ENCODE measurements at places on chromosomes 1 and 21. TPM values are rescaled to one million over a fixed set of nuclear protein-coding genes. Genes with fewer than 3 reads are reported as not detected.

GRCh38 chr1:178371235-178371634 is 125.5 kb downstream of the CLEC20A start:
- DNase-seq, result peak; percentile 65

GRCh38 chr1:169484683-169485430 is 887 bp downstream of the SLC19A2 start:
- DNase-seq, result peak; percentile 53

GRCh38 chr1:25004355-25004754 is 74.3 kb upstream of the RUNX3 start:
- no peak for DNase-seq

- no peak for DNase-seq
These were observed 78.3 kb downstream of the CLEC20A start for GRCh38 chr1:178418284-178418955.

- no peak for DNase-seq
These were observed 324.3 kb downstream of the TGFB2 start for GRCh38 chr1:218669431-218669830.

GRCh38 chr1:156026588-156026987 is 5.8 kb upstream of the SSR2 start:
- DNase-seq, result no peak

The ANGPTL3 gene
- 0.18 TPM for polyA plus RNA-seq

- no peak for DNase-seq
These were observed 7.7 kb downstream of the AURKAIP1 start for GRCh38 chr1:1367315-1367714.

Data from hindlimb muscle (tissue), 1 donor.